ENCODE measurements at places on chromosomes 16 and 17. TPM values are rescaled to one million over a fixed set of nuclear protein-coding genes. Genes with fewer than 3 reads are reported as not detected.

CUEDC1 gene
- 23.8 TPM for total RNA-seq

STH gene
- total RNA-seq = not detected

DNA sequence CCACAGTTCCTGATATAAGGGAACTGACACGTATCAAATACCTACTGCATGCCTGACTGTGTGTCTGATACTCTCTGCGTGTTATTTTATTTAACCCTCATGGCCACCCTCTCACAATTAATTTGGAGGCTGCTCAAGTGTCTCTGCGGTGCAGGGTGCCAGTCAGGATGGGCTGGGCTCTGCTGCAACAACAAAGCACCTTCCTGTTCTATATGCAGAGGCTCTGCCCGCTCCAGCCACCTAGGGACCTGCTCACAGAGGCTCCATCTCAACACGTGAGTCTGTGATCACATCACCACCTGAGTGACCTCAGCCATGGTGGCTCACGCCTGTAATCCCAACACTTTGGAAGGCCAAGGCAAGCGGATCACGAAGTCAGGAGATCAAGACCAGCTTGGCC is 87.1 kb downstream of the SLC39A11 start:
- no peak for ATAC-seq

DNA sequence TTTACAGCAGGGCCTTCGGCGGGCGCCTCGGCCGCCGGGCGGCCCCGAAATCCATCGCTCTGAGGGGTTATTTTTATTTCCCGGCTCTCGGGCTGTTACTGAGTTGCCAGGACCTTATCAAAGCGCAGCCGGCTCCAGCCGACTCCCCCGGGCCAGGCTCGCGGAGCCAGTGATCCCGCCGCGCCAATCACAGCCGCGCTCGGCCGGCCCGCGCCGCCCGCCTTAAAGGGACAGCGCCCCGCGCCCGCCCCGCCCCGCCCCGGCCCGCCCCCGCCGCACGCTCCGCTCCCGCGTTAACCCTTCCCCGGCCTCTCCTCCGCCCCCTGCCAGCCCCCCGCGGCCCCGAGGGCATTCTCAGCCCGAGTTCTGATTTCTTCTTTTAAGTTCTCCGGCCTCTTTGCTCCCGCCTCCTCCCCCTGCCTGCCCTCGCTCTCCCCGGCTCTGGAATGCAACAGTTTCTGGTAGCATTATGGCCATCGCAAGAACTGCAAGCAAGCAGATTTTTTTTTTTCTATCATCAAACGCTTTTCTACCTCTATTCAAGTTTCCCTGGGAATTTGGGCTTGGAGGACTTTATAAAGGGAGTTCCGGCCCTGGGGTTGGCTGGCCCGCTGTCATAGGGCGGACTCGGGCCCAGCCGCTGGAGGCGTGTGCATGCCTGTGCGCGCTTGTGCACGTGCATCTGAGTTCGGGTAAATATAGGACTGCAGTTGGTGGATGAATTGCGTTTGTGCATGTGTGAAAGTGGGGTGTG is at the start of gene AXIN2:
AXIN2 (minus strand) TSS at position 197 of the 754 bp plus-strand sequence. CDS start 3,028 bp downstream, outside the sequence.
- peak; percentile 89 for ATAC-seq

DNA sequence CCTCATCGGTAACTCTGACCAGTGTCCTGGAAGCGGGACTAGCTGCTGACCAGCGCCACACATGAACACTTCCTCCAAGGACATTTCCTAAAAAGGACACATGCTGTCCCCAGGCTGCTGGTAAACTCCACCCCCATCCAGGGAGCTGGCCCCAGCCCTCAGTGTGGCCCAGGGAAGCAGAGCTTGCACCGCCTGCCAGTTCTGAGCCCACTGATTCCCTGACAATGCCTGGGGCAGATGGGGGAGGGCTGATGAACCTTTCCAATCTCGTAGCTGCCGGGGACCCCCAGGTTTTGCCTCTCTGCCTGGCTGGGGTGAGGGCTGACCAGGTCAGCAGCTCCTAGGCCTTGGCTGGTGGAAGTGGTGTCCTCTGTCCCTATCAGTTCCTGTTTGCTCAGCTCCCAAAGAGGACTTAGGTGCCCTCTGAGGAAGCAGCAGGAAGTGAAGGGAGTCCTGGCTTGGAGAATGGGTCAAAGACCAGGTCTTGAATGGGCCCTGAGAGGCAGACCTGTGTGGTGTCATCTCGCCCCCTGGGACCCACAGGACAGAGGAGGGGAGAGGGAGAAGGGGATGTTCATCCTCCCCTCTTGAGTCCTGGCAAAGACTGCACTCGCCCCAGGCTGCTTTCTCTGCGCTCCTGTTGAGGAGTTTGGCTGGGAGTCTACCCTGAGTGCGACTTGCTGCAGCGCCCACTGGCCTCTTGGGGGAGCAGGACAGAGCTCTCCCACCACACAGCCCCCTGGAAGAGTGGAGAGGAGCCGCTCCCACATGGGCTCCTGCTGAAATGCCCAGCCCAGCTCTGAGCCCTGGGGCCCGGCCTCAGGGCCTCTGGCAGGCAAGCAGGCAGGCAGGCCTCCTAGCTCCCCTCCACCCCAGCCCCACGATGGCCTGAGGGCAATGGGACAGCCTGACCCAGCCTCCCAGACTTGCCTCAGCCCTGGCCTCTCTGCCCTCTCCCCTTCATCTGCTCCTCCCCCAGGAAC is 16.8 kb downstream of the PDK2 start:
- ATAC-seq = no peak

DNA sequence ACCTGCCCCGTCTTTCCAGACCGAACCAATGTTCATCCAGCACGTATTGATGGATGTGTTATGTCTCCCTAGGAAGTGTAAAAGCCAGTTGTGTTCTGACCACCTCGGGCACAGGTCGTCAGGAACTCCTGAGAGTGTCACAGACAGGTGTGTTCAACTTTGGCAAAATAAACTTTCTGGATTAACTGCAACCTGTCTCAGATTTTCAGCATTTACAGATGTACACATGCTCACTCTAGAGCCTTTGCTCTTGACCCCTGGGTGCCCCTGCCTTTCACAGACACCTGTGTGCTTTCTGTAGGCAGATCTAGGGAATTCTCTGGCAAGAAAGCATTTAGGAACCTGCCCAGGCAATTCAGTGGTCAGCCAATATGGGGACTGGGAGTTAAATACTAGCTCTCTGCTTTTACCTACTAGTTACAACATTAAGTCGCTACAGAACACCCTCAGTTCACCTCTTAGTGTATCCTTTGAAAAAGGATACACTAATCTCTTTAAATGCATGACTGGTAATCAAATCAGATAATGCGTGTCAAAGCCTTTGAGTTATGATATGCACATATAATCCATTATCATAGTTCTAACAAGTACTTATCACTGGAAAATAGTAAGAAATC is 188.9 kb downstream of the CPPED1 start:
- no peak for ATAC-seq

- ATAC-seq = peak; percentile 72
Observed at GRCh38 chr17:34163646-34164045, 91.4 kb upstream of the CCL2 start.

GRCh38 chr17:82923366-82924113 is 83.7 kb upstream of the ZNF750 start:
- no peak for ATAC-seq

GRCh38 chr16:89842471-89843408 is 14.5 kb downstream of the SPIRE2 start:
- ATAC-seq = peak; percentile 18
